ENCODE measurements at places on chromosomes 16 and 17.

DNA sequence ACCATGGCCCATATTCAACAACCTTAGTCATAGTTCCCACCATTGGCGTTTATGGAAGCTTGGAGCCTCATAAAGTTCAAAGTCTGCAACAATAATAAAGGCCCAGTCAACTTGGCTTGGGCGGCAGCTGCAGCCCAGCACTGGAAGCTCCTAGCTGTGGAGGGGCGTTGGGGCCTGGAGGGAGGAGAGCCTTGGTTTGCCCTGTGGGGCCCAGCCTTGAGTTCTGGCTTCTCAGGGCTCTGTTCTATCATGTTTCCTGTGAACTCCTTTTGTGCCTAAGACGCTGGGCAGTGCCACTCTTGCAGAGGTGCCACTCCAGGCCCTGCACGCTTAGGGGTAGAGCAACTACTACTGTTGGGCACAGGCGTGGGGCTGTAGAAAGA, 927 bp upstream of the ENGASE start:
- DNase-seq = no peak

- no peak for DNase-seq
Measured at GRCh38 chr16:56898847-56899246, 33.1 kb upstream of the HERPUD1 start.

DNA sequence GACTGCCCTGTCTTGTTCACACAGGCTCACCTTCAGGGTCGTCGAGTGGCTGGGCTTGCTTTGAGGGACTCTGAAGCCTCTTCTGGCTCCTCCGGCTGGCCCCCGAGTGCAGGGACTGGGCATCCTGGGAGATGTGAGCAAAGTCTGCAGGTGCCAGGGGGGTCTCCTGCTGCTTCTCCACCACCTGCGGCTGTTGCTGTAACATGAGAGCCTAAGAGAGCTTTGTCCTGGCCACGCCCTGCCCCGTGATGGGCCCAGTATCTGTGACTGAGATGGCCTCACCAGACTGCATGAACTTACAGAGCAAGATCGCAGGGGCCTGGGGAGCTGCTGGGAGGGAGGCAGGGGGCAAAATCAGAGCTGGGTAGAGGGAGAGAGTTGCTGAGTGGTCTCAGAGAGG, 12.5 kb downstream of the ERN2 start:
- DNase-seq = no peak

DNA sequence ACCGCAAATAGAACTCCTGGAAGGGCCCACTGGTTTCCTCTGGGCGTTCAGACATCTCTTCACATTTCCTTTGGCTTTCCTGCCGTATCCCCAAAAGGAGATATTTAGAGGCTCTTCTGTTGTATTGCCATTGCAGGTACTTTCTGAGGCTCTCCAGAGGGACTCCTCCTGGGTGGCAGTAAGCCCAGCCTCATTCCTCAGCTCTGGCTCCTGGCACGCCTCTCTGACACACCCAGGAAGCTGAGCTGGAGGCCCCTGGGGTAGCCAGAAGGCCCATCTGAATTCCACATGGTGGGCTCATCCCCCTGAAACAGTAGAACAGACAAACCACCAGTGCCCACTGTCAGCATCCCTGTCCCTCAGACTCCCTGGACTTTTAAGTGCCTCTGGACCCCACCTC, 206.7 kb downstream of the PARN start:
- no peak for DNase-seq
